Fibroblast of skin of right quadriceps (primary cell): ENCODE measurements at places on chromosomes 5 and 9.

DNA sequence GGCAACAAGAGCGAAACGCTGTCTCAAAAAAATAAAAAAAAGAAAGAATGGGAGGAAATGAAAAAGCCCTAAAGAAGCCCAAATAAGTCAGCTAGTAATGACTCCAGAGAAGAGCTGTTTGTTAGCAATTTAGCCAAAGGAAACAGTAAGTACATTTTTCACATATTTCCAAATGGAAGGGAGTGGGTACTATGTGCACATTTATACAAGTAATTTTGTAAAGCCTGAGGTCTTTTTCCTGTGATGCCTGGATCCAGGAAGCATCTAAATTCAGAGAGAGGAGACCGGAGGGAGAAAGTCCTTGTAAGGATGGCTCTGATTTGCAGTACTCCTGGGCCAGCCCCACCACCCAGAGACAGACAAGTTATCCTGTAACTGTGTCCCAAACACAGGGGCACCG is 14.7 kb downstream of the FBP1 start:
- no peak for DNase-seq

- no peak for DNase-seq
Measured at GRCh38 chr9:86300701-86301100, 18.4 kb upstream of the ISCA1 start.

DNA sequence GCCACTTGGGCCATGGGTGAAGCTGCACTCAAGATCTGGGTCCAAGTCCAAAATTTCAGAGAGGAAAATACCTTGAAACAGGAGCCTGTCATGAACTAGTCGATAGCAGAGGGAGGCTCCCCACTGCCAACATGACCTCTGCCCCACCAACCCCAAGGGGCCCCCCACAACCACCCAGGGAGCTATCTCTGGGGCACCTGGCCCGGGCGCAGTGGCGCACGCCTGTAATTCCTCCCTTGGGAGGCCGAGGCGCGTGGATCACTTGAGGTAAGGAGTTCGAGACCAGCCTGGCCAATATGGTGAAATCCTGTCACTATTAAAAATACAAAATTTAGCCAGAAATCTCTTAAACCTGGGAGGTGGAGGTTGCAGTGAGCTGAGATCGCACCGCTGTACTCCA is 20.1 kb upstream of the HMCN2 start:
- no peak for DNase-seq

GRCh38 chr5:5178136-5178535 is 38.0 kb downstream of the ADAMTS16 start:
- no peak for DNase-seq

DNA sequence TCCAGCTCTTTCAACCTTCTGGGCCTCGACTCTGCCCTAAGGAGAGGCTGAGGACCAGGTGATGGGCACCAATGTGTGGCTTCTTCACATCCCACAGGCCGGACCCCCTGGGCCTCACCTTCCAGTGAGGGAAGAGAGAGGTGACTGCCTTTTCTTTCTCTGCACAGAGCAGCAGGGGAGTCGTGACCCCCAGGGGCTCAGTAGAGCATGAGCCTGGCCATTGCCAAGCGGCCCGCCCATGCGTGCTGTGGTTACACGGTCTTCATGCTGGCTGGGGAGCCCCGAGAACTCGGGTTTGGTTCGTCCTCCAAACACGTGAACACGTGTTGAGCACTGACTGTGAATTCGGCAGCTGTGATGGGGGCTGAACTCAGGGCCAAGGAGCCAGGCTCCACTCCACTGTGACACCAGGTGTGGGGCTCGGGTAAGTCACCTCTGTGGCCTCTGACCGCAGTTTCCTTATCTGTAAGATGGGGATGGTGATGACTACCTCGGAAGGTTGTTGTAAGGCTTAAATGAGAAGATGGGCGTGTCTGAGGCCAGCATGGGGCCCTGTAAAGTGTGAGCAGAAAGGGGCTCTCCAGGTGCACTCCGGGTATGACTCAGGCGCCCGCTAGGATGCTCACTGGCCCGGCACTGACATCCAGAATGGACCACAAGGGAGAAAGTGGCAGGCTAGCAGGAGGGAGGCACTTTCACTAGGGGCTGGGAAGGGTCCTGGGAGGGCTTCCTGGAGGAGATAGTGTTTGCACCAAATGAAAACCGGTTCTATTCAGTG is 13.4 kb upstream of the GRHPR start:
- DNase-seq: no peak

DNA sequence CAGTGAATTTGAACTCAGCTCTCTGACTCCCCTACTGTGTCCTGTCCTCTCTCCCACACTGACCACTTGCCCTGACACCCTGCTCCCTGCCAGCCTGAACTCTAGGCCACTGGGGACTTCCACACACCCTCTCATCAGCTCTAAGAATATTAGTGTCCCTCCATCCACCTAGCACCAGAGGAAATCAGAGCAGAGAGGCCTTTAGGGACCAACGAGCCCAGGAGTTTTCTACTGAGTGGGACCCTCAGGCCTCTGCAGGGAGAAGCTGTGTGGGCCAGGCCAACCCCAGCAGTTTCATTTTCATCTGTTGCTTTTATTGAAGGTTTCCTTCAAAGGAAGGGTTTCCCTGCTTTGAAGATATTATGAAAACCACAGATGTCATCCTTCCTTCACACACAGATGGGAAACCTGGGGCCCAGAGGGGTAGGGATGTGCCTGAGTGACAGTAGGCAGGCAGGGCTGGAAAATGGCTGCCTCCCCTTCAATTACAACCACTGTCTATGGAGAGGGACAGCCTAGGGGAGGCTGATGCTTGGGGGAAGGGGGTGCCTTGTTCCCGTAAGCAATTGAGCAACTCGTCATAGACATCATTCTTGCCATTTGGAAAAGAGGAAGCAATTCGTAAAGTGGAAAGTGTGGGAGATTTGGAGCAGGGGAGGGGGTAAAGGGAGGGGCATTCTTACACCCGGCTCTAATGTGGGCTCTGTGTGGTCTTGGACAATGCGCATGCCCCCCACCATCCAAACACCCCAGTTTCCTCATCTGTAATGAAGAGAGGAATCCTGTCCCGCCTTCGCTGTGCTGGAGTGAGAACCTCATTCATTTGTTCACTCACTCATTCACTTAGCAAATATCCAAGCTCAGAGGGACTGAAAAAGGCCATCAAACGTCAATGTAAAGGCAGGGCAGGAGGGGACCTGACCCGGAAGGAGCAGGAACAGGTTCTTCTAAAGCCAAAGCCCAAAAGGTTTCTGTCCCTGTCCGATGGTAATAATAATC is 3.9 kb downstream of the GLIPR2 start:
- DNase-seq: peak; percentile 47

GRCh38 chr5:156328766-156329165 is 1.8 kb downstream of the SGCD start:
- peak; percentile 20 for DNase-seq

DNA sequence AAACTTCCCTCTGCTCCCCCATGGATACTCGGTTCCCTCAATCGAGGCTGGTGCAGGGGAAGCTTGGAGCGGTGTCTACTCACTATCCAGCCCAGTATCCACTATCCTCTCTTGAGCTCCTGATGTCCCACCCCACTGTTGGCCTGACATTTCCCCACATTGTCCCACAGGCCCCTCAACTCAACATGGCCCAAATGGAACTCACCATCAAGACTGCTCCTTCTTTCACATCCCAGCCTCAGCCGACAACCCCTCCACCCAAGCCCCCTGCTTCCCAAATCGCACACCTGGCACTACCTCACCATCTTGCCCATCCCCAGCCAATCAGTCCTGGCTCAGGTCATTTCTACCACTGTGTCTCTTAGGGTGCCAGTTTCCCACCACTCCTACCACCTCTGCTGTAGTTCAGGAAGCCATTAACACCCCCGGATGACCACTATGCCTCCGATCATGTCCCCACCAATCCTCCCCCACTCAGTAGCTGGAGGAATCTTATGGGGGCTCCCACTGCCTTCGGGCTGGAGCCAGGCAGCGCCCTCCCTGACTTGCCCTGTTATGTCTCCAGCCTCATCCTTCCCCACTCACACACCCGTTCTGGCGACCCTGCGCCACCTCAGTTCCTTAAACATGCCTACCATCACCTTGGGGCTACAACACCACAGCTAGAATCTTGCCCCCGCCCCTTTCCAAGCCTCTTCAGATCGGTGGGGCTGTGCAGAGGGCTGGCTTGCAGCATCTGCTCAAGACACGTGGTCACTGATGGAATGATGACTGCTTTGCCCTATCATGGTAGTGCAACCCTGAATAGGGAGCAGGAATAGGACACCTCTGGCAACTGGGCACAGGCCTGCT is 273.6 kb downstream of the FSTL4 start:
- no peak for DNase-seq

- DNase-seq: no peak
Measured at GRCh38 chr9:129875687-129876395, 40.6 kb downstream of the USP20 start.

DNA sequence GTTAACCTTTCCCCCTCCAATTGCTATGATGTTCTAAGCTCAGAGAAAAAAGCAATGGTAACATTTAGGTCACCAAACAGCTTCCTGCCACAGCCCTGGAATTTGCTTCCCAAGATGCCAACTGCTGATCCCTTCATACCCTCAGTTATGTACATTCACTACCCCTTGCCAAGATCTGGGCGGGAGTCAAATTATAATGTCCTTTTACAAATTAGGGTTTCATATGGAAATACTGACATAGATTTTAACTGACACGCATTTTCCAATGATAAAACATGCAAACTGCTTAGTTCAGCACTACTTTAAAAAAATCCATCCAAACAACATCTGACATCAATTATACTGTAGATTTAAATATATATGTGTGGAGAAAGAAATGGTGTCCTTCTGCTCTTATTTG is 5.0 kb downstream of the LOX start:
- peak; percentile 27 for DNase-seq

DNA sequence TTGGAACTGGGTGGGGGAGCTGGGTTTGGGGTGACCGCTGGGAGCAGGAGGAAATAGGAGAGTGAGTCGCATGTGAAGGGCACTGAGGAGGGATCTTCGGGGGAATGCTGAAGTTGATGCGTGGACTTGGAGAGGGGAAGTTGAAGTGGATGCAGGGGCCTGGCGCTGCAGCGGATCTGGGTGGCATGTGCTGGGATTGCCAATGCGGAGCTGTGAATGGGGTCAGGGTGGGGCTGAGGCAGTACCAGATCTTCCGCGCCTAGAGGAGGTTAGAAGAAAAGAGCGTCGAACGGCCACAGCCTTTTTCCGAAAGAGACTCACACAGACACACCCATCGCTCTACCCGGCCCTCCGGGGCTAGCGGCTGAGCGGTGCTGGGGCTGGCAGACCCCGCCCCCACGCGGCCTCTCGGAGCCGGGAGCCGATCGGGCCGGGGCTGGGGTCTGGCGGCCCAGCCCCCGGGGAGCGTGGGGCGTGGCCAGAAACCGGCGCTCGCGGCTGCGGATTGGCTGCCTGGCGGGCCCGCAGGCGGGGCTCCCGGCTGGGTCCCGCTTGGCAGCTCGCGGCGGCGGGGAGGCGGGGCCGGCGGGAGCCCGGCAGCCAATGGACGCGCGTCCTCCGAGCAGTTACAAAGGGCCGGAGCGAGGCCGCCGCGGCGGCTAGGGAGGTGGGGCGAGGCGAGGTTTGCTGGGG is at the start of gene TGFBR1:
Gene TGFBR1 (plus strand): TSS at position 655 of the 693 bp plus-strand sequence. CDS start 93 bp downstream, outside the sequence.
- peak; percentile 94 for DNase-seq

GRCh38 chr5:132268769-132269551 is 11.5 kb downstream of the PDLIM4 start:
- DNase-seq: peak; percentile 80

DNA sequence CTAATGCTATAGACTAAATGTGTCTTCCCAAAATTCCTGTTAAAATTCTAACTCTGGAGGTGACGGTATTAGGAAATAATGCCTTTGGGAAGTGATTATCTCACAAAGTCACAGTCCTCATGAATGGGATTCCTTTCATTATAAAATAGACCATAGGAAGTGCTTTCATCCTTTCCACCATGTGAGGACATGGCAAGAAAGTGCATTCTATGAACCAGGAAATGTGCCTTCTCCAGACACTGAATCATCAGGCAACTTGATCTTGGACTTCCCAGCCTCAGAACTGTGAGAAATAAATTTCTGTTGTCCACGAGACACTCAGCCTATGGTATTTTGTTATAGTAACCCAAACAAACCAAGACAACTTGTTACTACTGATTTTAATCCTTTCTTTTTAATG is 582.4 kb upstream of the C9orf72 start:
- DNase-seq: no peak

- no peak for DNase-seq
Measured at GRCh38 chr5:95874246-95874645, 51.7 kb upstream of the GLRX start.

- DNase-seq: no peak
Measured at GRCh38 chr9:107288701-107289100, 5.6 kb downstream of the RAD23B start.

DNA sequence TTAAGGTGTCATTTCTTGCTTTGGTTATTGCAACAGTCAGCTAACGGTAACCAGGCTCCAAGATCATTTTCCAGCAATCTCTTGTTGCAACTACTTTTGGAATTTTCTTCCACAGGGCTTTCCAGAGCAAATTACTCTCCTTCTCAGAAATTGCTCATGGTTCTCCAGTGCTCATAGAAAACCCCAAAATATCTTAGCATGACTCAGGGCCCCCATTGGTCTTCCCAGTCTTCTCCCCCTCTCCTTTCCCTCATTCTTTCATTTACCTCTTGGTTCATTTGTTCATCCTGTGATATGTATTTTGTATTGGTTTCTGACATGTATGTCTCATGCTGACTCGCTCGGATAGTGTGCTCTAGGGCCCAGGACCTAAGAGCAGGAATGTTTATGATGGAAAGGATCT is 35.6 kb downstream of the WWC1 start:
- DNase-seq: peak; percentile 80

DNA sequence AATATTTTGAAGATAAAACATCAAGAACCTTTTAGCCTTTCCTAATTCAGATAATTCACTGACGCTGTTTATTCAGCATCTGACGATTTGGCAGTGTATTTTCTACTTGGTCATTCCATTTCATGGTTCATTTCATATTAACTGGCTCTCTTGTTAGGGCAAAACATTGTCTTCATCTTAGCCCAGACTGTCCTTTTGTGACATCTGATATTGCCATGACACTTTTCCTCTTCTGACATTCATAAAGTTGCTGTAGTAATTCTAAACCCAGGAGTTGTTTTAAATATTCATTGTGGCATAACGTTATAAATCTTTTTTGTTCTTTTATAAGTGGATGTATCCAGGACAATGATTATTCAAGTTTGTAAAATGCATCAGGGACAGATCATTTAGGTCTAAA is 1.8 kb downstream of the SCAMP1 start:
- DNase-seq: no peak

- DNase-seq: no peak
Measured at GRCh38 chr5:124263680-124264491, 482.6 kb downstream of the ZNF608 start.

GRCh38 chr9:74576176-74576575 is 79.0 kb downstream of the RORB start:
- no peak for DNase-seq

DNA sequence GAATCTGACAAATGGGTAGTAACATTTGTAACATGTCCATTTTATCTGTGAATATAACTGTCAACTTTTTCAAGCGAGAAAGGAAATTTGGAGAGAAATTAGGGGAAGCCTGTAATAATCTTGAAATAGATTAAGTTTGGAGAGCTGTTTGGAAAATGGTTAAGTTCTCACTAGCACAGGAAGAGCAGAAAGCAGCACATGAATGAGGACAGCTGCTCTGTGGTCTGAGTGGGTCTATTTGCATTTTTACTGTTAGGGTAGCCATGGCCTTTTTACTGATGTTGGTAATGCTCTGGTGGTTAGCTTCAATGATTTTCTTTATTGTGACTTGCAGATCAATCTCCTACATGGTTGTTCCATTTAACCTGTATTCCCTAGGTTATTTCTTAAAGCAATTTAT is 144.5 kb upstream of the GDNF start:
- DNase-seq: no peak

GRCh38 chr9:36895744-36896260 is 138.3 kb downstream of the PAX5 start:
- DNase-seq: no peak

GRCh38 chr9:95977371-95977770 is 101.9 kb downstream of the ERCC6L2 start:
- no peak for DNase-seq
